Upper lobe of left lung (tissue), 6 donors: ENCODE measurements at places on chromosomes 7 and 10. TPM values are rescaled to one million over a fixed set of nuclear protein-coding genes. Genes with fewer than 3 reads are reported as not detected.

CHRM2 gene
- total RNA-seq: 4.2 TPM

ANXA8 gene
- total RNA-seq: 5.9 TPM

CNNM2 gene
- total RNA-seq: 10.0 TPM

OR9A2 gene
- not detected for total RNA-seq

GHRHR gene
- total RNA-seq: 0.74 TPM

GRCh38 chr10:49144058-49144720 is 10.4 kb upstream of the FAM170B start:
- no peak for DNase-seq
- H3K27ac ChIP-seq: no peak overlapping the region
- H3K27me3 ChIP-seq: no peaks in the 10 kb centered on the region
- no peaks in the 10 kb centered on the region for H3K4me1 ChIP-seq

DNA sequence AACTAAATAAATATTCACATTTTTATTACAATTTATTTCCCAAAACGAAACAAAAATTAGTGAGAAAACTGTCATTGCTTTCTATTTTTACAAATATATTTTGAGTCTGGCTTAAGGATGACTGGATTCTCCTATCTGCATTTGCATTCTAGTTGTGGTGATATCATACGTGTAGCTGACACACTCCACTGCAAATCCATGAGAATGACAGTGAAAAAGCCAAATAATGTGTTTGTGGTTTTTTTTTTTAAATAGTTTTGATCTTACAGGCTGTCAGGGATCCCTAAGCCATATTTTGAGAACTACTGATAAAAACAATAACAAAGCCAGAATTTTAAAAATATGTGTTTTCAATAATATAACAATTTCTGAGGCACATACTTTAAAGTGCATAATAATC is 5.8 kb upstream of the STAMBPL1 start:
- H3K27me3 ChIP-seq: no peaks in the 10 kb centered on the region
- H3K4me3 ChIP-seq: no peak overlapping the region
- no peaks in the 10 kb centered on the region for H3K4me1 ChIP-seq
- H3K27ac ChIP-seq: no peak overlapping the region
- H3K36me3 ChIP-seq: no peaks in the 10 kb centered on the region
- no peak for DNase-seq

DNA sequence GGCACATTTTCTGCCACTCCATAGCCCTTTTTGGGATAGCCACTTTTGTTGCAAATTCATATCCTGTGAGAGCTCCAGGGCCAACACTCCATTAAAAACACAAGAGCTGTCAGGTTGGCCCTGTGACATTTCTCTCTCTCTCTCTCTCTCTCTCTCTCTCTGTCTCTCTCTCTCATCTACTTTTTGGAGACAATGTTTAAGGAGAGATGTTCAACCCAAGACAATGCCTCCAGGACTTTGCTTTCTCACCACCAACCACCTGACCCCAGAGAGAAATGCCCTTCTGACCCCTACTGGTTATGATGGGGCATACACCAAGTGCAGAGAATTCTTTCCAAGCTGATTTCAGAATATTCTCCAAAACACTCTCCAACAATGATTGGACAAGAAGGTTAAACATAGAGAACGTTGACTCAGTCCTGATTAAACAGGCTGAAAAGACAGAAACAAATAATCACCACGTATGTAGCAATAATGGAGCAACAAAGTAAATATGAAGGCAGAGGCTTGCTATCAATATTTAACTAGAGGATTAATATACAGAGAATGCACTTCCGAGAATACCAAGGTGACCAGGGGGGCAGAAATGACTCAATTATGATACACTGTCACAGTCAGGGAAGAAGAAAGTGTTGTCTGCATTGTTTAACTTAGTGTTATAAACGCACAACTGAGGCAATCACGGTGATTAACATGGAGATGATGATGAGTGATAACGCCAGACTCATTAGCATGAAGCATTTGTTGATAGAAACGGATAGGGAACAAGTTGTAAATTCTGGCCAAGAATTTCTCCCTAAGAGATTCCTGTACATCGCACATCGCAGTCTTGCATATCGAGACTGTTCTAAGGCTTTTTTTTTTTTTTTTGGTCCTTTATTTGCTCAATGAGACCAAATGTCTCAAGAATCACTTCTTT is 178.5 kb downstream of the NRP1 start:
- H3K4me1 ChIP-seq: no peaks in the 10 kb centered on the region
- DNase-seq: peak; percentile 32
- H3K36me3 ChIP-seq: no peaks in the 10 kb centered on the region

DNA sequence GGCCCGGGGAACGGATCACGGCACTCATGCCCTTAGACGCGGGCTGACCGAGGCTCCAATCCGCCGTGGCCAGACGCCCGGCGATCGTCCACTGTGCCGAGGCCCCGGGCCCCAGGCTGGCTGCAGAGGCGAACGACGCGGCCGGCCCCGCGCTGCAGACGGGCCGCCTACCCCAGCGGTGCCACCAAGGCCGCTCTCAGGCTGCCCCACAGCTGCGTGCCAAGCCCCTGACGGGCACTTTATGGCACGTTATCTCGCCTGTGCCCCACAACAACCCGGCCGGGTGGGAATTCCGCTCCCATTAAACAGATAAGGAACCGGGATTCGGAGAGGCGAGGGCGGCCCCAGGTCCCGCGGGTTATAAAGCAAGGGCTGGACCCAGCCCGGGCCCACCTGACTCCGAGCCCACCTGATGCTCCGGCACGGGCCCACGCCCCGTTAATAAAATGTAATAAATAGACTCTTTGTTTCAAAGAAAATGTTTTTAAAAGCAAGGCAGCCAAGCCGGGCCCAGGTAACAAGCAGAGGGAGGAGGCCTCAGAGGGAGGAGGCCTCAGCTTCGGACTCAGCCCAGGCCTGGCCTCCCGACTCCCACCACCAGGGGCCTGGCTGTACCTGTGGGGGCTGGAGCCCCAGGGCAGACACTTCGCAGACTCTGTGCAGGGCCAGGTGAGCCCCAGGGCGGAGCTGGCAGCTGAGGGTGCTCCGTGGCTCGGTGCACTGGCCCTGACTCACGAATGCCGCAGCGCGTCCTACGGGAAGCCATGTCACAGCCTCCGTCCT is 79.7 kb downstream of the FOXL3 start:
- H3K27me3 ChIP-seq: no peaks in the 10 kb centered on the region
- DNase-seq: no peak
- H3K27ac ChIP-seq: no peak overlapping the region
- no peak overlapping the region for H3K4me3 ChIP-seq
- H3K36me3 ChIP-seq: no peaks in the 10 kb centered on the region

DNA sequence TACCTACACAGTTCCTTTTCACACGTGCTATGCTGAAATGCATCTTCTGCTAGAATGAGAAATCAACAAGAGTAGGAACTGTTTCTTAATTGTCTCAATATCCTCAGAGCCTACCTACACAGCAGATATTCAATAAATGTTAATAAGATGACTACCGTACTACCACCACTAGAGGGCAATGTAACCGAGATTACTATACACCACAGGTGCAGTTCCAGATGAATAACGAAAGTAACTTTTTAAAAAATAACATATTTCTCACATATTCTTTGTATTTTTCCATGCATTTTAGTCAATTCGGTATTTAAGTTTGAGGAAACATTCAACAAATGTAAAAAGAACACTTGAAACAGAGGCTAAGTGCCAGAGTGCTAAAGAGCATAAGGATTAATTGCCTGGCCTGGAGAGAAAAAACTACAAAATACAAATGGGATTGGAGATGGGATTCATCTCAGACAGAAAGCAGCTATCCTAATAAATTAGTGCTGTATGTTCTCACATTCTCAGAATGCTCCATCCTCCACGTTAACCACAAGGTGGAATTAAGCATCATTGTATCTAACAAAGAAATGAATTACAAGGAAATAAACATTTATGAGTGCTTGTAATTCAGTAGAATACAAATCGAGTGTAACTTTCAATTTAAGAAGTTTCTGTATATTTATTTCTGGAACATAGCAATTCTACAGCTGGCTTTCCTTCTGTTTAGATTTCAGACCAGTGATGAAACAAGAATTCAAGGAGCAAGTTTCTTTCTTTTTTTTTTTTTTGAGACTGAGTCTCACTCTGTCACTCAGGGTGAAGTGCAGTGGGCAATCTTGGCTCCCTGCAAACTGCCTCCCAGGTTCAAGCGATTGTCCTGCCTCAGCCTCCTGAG is 20.3 kb upstream of the HECTD2 start:
- DNase-seq: no peak
- no peaks in the 10 kb centered on the region for H3K4me1 ChIP-seq
- H3K36me3 ChIP-seq: no peaks in the 10 kb centered on the region
- H3K4me3 ChIP-seq: no peak overlapping the region

GRCh38 chr7:26856176-26856985 is 8.0 kb downstream of the SKAP2 start:
- H3K4me1 ChIP-seq: peaks cover 10% of the 10 kb centered on the region
- no peak overlapping the region for H3K4me3 ChIP-seq
- H3K27me3 ChIP-seq: no peaks in the 10 kb centered on the region
- H3K27ac ChIP-seq: peak overlapping the region; percentile 92

DNA sequence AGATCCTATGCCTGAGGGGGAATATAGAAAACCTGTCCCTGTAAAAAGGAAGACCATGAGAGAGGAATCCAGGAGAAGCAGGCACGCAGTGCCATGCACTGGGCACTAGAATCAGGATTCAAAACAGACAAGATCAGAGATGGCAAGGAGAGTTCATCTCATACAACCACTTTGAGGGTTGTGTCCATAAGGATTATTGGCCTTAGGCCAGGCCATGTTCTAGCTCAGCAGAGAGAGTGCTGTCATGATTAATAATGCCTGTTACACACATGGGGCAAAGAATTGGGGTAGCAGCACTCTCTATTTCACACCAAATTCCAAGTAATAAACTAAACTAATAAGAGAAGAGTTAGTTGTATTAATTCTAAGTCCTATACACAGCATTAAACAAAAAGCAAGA is 29.1 kb downstream of the EZH2 start:
- H3K36me3 ChIP-seq: no peaks in the 10 kb centered on the region
- H3K4me1 ChIP-seq: no peaks in the 10 kb centered on the region
- DNase-seq: no peak
- H3K27me3 ChIP-seq: no peaks in the 10 kb centered on the region
- H3K4me3 ChIP-seq: no peak overlapping the region
